ENCODE measurements at places on chromosomes 4 and X.

DNA sequence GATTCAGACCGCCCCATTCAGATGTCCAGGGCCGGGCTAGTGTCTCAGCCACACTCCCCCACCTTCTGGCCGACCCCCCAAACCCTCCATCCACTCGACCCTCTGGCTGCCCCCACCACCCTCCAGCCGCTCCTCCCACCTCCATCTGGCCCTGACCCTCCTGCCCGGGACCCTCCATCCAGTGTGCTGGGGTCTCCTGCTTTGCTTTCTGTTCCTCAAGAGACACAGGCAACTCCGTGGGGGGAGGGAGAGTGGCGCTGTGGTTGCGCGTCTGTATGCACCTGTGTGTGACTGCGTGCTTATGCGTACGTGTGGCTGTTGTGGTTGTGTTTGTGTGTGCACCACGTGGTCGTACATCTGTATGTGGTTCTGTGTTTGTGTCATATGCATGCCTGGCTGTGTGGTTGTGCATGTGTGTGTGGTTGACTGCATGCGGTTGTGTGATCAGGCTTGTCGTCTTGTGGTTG, 33.3 kb downstream of the CPLX1 start:
- peak; percentile 68 for DNase-seq

DNA sequence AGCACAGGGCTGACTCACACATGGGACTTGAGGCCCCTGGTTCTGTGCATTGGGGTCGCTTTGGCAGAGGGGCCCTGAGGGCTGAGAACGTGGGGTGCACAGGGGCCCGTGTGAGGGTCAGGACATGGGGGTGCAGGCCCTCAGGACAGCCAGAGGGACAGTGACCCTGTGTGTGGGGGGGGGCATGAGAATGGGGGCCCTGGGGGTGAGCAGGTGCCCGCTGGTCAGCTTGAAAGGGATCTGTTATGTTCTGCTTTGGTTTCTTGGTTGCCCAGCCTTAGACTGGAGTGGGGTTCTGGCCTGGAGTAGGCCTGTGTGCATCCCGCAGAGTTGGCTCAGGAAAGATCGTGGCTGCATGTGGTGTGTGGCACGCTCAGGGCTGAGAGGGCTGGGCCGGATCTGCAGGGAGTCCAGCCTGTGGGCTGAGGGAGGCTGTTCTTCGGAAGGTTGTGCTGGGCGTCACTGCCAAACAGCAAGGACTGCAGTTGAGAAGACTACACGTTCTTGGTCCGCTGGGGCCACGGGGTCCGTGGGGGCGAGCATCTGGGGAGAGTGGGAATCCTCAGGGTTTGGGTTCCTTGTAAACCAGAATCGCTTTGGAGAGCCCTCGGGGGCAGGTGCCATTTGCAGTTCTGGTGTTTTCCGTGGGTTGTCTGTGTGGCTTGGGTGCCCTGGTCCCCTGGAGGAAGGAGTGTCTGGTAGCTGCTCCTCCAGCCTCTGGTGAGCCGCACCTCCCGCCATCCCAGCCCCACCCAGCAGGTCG, 15.2 kb upstream of the UVSSA start:
- no peak for DNase-seq

DNA sequence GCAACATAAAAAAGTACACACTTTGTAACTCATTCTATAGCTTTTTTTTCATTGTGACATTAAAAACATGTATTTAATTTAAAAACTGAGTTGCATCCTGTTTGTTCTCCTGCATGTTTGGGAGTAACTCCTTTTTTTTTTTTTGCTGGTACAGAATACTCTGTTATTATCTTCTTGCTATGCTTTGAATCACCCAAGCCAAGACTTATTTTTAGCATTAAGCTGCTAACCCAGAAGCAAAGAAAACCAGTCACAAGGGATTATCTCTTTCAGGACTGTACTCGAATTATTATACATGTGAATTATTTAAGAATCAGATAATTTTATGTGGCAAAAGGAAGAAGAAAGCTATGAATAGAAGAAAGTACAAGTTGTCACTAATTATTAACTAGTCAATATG, 194.9 kb downstream of the ADAMTS3 start:
- DNase-seq: no peak

- no peak for DNase-seq
These were observed 45.6 kb upstream of the ANK2 start for GRCh38 chr4:113003841-113004240.

DNA sequence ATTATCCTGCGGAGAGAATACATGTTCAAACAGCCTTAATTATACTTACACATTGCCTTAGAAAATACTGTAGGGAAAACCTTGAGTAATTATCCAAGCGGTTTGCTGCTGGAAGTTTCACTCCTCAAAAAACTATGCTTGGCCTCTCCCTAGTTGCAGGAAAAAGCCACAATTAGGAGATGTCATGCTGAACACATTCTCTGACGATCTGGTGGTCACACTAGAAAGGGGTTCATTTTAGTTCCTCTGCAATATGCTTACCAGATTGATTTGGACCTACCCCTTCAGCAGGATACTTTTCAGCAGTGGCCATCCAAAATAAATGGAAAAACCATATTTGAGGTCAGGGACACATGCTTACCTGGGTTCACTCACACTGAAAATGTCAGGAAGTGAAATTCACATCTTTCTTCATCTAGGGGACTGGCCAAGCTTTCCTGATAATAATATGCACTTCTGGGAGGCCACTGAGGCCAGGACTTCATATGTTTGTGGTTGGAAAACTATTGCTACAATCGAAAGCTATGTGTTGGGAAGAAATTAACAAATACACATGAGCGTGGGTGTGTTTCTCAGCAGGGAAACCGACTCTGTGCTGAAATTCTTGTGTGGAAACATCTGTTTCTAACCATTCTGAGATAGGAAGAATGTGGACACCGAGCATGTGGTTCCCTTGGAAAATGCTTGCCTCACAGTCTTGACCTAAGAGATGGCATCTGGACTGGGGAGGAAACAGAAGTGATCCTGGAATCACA, 68.8 kb downstream of the ATXN3L start:
- DNase-seq: no peak

DNA sequence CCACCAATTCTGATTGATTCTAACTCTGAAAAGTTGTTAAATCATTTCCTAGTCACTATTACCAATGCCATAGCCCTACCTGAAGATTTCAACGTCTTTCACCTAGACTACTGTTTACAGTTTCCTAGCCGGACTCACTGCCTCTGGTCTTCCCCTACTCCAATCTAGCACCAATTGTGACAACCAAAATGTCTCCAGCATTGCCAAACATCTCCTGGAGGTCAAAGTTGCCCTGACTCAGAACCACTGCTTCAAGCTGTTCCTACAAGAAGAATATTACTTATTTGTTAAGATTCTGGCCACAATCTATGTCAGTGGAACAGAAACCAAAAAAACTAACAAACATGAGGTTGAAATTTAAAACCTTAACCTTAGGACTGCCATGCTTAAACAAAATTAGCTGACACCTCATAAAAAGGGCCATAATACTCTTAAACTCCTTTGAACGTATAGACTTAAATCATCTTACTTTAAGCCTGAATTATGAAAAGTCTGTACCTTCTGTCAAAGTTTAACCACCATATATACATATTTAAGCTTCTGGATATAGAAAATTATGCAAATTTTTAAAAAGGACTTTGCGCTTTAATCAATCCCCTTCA, 2.1 kb downstream of the PDS5A start:
- DNase-seq: no peak

DNA sequence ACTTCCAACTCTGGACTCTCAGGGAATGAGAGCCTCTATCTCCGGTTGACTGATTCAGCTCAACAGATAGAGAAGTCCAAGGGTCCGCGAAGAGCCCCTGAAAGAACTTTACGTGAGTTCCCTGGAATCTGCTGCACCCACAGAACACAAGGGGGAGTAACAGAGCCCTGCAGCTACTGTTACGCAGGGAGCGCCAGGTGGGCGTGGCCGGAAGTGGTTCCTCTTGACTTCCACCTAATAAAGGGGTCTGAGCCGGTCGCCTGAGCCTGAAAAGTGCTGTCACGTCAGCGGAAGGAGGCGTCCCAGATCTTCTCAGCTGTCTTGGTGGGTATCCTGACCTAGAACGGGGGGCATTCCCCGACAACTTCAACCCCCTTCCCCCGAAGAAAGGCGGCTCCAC, at the start of gene MAGEB6:
Gene MAGEB6, plus strand, starts transcription at position 237 of the 400 bp plus-strand sequence. CDS start 1,407 bp downstream, outside the sequence.
- DNase-seq: no peak

GRCh38 chr4:142607976-142608375, 238.1 kb downstream of the INPP4B start:
- no peak for DNase-seq

- DNase-seq: no peak
These were observed 6.9 kb upstream of the AFF1 start for GRCh38 chr4:86927843-86928395.

GRCh38 chr4:150960818-150961217, 54.3 kb downstream of the LRBA start:
- DNase-seq: no peak

All from CD4-positive, alpha-beta T cell (primary cell).